SHP77 treated with DMSO at 0.1 percent for 48 hours (cell line): ENCODE measurements at places on chromosomes 5 and 9.

- no peak for DNase-seq
These were observed 11.9 kb upstream of the ARHGAP26 start for GRCh38 chr5:142758062-142758795.

DNA sequence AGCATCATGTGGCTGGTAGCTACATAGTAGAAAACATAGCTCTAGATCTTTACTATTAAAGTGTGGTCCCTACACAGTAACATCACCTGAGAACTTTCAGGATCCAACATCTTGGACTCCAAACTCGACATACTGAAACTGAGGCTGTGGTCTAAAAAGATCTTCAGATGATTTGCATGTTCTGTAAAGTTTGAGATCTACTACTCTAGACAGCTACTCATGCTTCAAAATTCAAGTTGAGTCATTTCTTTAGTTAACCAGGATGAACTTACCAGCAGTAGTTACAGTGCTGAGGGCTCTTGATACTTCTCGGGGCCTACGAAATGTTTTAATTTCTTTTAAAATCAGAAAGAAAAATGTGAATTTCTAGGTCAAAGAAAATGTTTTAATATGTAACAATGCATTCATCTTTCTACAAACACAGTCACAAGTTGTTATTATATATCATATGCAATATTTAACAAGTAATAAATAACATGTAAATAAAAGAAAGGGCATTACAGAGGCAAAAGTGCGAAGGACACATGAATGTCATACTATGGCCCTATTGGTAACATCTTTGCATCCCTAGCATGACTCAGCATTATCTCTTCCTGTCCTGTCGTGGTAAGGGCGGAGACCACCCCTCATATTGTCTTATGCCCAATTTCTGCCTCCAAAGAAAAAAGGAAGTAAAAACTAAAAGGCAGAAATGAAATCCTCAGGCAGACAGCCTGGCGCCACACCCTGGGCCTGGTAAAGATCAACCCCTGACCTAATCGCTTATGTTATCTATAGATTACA lies 563.9 kb upstream of the TLE4 start:
- DNase-seq: no peak

DNA sequence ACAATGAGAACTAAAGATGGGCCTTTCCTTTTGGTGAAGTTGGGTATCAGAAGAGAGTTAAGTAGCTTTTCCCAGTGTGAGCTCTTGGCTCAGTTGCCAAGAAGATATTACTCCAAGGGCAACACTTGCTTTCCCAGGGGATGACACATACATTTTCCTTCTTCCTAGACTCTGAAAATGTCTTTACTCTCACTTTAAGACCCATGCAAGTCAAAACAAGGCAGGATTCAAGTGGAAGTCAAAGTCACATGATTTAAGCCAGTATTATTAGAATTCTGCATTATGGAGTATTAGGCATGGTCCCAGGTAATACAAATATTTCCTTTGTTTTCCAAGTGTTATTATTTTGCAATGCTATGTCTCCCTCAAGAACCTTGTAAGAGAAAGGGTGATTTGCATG lies 175.1 kb downstream of the PPP2R2B start:
- DNase-seq: no peak

DNA sequence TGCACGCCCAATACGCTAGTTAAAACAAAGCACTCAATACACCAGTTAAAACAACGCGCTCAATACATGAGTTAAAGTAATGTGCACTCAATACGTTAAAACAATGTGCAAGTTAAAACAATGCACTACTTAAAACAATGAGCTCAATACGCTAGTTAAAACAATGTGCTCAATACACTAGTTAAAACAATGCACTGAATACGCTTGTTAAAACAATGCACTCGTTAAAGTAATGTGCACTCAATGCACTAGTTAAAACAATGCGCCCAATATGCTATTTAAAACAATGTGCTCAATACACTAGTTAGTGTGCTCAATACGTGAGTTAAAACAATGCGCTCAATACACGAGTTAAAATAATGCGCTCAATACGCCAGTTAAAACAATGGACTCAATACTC lies 185.0 kb downstream of the TRIO start:
- no peak for DNase-seq

DNA sequence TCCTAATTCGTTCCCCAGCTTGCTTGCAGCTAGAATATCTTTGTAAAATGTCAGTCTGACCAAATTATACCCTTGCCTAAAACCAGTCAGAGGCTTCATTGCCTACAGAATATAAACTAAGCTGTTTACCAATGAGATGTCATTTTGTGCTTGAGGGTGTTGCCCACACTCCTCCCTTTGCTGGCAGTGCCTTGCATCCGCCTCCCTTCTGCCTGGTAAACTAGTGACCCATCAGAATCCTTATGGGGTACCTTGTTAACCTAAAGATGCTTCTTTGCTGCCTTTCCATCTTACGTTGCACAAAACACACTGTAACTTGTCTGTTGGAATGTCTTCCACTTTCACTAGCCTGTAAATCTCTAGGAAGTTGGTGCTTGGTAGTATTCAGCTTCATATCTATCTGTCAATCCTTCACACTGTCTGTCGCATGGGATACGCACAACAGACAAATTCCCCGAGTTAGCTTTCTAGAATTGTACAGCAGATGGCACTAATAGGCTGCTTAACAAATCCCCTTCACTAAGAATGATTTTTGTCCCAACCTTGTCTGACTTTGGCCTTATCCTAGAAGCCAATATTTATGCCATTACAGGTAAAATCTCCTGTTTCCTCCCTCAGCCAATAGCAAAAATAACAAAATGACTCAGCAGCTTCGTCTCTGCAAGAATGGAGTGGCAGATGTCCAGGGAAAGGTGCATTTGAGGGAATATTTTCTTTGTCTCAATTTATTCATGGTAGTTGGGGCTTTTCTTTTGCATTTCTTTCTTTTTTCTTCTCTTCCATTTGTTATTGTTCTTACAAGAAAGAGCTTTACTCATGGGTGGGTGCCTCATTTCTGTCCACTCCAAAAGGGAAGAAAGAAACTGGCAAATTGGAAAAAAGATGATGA lies 3.0 kb downstream of the NUDT2 start:
- no peak for DNase-seq

DNA sequence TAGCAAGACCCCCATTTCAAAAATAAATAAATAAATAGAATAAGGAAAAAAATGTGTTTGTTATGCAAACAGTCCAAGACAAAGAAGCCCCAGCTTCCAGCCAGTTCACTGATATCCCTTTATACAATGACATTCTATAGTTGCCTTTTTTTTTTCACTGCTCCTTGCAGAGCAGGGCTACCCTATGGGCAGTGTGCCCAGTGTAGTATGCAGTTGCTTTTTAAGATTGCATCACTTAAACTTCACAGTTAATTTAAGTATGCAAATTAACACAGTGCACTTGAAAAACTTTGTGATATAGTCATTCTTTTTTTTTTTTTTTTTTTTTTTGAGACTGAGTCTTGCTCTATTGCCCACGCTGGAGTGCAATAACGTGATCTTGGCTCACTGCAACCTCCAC lies 40.8 kb upstream of the ARRDC3 start:
- DNase-seq: no peak

DNA sequence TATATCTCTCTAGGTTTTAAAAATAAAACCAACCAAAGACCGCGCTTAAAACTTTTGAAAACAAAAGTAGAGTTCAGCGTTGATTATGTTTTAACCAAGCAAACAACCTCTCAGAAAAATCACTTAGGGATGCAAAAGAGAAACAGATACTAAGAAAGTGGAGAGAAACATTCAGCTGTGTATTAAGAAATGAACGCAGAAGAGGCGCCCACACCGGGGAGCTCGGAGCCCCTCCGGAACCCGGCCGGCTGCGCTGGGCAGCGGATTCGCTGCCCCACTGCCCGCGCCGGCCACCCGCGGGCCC lies 1.4 kb downstream of the PITX1 start:
- no peak for DNase-seq

DNA sequence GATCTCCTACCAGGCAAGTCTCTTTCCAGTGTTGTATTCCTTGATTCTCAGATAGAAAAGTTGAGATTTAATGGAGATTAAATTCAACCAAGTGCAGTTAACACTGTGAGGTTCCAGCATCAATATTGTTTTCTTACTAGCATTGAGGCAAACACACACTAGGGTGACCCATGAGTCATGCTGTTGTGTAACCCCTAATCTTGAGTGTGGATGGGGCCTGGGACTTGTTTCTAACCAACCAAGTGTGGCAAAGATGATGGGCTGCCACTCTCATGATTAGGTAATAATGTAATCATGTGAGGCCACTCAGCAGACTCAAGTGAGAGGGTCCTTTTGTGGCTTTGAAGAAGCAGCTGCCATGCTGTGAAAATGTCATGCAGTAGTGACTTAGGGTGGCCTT lies 394.2 kb downstream of the IRX2 start:
- DNase-seq: no peak

GRCh38 chr9:74369844-74370243 lies 127.3 kb upstream of the RORB start:
- DNase-seq: no peak

DNA sequence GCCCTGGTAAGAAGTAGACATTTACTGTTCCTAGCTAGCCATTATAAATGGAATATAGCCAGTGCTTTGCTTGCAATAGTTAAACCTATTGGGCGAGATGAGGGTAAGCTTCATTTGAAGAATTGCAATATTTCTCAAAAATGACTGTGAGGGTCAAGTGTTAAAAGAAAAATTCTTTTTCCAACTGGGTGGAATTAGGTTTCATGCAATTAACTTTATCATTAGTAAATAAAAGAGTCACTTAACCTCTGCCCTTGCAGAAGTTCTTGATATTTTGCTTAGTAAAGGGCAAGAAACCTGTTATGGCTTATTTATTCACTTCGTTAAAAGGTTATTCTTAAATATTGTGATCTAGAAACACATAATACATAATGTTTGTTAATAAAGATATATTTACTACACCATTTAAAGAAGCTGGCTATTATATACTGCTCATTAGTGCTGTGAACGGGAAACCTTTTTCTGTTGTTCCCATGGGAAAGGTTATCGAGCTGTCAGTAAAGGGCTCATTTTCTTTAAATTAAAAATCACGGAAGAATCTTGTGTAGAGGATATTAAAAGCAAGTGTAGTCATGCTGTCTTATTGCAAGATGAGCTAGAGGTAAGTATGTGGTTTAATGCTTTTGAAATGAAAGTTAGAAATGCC lies 370.5 kb downstream of the CSNK1G3 start:
- DNase-seq: peak; percentile 31

DNA sequence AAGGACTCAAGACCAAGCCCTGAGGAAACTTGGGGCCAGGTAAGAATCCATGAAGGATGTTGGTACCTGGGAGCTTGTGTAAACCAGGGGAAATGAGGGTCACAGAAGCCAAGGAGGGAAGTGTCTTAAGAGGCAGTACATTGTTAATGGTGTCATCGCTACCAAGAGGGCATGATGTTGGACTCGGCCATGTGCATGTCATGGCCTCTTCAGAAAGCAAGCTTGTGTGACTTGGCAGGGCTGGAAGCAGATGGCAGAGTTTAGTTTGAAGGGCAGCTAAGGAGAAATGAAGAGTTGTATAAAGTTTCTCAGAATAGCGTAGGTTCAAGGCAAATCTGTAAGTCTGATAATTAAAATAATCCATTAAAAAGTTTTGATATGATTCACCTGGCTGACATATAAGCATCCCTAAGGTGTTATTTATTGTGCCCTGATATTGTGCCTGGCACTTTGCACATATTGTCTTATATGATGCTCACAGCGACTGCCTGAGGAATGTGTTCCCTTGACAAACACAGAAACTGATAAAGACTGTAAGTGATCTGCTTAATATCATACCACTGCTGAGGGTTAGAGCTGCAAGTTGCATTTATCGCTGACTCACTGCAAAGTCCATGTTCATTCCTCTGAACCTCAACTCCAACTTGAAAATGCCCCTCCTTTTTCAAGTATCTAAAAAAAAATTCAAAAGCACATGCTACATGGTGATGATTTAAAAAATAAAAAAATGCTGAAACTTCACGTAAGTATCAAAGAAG lies 81.3 kb upstream of the PTPN3 start:
- DNase-seq: no peak

DNA sequence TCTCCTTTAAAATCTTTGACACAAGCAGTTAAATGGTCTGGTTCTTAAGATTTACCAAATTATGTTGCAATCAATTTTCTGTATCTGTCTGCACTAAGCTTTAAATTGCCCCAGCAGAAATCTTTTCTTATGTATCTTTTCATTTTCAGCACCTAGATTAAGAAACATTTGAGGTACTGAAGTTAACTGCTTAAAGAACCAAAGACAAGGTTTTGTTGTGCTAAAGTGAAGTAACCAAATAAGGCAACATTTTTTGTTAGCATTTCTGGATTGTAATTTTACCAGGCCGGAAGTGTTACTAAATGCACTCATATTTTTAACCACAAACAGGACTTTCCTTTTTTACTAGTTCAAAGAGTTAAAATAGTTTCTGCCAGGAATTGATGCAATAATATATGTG lies 24.1 kb upstream of the MTAP start:
- no peak for DNase-seq

- DNase-seq: no peak
These were observed 26.1 kb upstream of the CSF1R start for GRCh38 chr5:150112201-150113046.

DNA sequence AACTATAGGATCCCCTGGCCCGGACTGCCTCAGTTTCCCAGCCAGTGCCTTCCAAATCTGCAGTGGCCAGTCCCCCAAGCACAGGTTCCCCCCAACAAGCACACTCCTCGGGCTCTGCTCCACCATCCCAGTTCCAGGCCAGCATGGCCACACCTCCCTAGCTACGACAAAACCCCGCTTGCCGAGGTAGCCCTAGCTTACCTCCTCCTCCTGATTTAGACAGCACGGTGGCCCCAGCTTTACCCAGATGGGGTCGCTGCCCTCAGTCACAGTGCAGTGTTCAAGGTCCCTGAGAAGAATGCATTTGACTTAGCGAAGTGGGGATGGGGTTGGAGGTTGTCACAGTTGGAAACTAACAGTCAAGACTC lies 40.8 kb upstream of the GARNL3 start:
- no peak for DNase-seq

GRCh38 chr5:77140350-77140749 lies 53.3 kb upstream of the ZBED3 start:
- no peak for DNase-seq

GRCh38 chr5:155912291-155912690 lies 414.7 kb upstream of the SGCD start:
- DNase-seq: no peak

GRCh38 chr5:179135441-179136215 lies 75.5 kb downstream of the ZNF354C start:
- DNase-seq: no peak

DNA sequence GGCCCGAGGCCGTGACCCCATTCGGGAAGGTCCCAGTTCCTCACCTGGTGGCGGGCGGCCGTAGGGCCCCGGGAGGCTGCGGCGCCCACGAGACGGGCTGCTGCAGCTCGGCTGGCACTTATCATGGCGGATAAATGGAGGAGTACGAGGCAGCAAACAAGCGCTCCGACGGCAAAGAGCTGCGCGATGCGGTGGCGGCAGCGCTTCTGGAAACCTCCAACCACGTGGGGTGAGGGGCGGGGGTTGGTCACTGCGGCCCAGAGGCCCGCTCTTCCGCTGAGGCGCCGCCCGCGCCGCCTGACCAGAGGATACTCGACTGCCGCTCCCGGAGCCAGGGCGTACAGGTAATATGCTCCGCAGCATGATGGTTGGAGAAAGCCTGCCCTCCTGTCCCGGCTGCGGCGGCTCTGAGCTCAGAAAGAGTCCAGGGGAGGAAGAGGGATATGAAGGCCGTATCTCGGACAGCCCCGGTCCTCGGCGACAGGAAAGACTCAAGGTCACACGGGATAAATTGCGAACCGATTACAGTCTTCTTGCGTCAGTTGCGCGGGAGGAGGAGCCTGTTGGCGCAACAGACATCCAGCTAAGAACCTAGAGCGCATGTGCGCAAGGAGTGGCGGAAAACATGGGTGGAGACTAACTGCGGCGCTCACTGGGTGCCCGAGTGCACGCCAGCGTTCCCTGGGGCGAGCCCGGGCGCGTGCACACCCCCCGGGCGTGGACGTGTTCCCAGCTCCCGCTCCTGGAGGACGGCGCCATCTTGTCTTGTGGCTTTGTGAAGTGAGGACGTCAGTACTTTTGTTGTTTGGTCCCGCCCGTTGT lies at the start of gene HSPA9:
HSPA9 (minus strand) TSS at position 208 of the 822 bp plus-strand sequence; CDS start at position 125, 83 bp downstream.
- peak; percentile 99 for DNase-seq
